ENCODE measurements at places on chromosomes 3 and 15.

DNA sequence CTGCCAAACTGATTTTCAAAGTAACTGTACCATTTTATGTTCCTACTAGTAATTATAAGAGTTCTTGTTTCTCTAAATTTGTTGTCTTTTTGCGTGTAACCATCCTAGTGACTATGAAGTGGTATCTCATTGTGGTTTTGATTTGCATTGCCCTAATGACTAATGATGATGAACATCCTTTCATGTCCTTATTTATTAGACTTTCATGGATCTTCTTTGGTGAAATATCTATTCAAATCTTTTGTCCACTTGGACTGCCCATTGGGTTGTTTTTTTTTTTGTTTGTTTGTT lies 3.6 kb downstream of the OXSR1 start:
- DNase-seq, result no peak

DNA sequence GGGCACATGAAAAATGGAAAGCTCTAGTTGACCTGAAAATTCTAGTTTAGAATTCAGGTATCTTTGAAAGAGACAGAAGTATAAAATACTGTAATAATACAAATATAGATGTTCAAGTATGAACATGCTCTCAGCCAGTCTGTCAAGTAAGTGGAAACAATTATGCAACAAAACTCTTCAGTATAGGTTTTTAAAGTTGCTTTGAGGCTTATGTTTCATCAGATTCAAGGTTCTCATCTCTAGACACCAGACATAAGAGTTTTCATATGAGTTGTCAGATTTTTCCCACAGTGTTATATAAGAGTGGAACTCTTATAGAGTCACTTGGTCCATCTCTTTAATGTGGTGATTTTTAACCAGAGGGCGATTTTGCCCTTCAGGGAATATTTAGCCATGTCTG lies 22.0 kb downstream of the CMSS1 start:
- DNase-seq, result no peak

GRCh38 chr15:63587527-63587926 lies 9.7 kb upstream of the FBXL22 start:
- DNase-seq, result no peak

GRCh38 chr15:99619712-99620111 lies 53.9 kb downstream of the MEF2A start:
- DNase-seq, result no peak

DNA sequence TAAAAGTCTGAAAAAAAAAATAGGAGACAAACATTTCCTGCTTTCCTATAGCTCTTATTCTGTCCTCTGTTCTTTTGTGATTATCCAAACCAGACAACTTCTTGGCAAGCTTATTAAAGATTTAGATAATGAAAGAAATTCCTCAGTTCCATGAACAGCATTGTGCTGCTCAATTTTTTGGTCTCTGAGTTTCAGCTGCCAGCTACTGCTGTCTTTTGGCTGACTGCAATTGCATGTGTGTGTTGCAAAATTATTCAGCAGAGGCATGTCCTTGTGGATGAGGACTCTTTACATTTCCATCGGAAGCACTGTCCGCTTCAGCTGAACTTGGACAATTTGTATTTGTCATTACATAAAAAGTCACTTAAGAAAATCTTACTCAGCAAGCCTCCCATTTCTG lies 397.3 kb upstream of the RASGRP1 start:
- no peak for DNase-seq

DNA sequence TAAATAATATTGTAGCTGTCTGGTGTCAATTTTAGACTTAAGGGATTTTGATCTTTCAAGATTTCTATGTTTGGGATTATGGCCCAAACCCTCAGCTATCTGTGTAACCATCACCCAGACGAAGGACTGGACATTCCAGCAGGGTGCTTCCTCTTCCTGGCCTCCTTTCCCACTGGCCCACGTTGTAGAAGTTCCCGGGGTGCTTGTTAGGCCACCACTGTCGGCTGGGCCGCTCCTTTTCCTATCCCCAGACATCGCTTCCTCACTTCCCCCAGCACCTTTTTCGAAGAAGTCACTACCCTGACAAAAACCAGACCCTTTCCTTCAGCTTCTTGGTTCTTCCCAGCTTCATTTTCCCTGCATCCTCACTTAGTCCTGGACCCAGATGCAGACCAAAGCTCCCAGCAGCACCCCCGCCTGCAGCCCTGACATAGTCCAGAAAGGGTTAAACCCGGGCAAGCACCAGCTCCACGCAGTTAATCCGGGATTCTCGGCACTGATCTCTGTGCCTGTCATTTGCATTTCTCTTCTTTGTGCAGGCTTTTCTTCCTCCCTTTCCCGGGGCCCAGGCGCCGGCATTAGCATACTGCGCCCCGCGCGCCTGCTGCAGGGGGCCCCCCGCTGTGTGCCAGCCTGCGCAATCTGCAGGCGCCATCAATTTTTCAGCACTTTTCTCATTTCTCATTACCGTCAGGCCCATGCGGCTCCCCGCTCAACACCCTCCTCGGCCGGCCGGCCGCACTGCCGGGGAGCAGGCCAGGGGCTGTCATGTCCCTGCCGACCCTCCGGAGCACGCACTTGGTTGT lies 90.6 kb downstream of the ZNF621 start:
- DNase-seq, result no peak

GRCh38 chr15:61186905-61187741 lies 42.0 kb downstream of the RORA start:
- no peak for DNase-seq

GRCh38 chr15:92903631-92903965 lies 3.5 kb downstream of the CHD2 start:
- DNase-seq, result no peak

GRCh38 chr3:187858711-187859110 lies 113.4 kb upstream of the BCL6 start:
- DNase-seq, result no peak

DNA sequence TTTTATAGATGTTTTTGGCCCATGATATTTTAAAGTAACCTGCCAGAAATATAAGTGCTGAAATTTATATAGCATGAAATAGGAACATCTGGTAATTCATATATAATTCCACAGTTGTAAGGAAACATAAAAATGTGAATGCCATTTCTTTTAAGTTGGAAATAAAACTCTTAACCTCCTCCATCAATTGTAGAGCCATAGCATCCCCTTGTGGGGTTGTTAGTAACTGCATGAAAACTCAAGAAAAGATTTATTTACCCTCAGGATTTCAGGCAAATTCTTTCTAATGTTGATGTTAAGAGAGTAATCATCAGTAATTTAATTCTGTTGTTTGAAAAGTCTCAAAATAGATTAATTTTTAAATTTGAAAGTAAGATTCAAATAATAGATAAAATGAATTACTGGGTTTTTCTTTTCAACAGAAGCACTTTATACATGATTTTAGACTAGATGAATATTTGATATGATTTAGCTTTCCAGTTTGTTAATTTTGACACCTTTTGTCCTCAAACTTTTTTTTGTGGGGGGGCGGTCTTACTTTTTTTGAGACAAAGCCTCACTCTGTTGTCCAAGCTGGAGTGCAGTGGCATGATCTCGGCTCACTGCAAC lies 74.7 kb downstream of the RASA2 start:
- no peak for DNase-seq

DNA sequence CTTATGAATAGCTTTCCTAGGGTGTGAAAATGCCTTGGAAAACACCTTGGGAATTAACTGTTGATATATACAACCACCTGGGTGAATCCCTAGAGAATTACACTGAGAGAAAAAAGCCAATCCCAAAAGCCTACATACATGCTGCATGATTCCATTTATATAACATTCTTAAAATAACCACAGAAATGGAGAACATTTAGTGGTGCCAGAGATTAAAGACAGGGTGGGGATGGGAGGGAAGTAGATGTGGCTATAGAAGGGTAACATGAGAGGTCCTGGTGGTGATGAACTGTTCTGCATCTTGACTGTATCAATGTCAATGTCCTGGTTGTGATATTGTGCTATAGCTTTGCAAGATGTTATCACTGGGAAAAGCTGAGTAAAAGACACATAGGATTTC lies 291.0 kb downstream of the CLSTN2 start:
- DNase-seq, result no peak

DNA sequence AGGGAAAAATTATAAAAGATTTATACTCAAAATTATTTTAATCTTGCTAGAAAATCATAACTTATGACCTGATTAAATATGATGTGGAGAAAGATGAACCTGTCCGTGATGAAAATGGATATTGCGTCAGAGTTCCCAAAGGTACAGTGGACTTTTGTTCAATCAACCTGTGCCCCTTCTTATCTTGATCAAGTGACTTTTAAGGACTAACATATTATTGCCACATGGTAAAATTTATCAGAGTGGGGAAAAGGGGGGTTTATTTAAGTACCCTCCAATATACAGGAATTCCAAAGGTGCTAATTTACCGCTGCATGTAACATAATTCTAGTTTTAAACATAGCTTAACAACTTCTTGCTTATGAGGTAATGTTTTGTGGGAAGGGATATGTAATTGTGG lies 39.6 kb downstream of the HDC start:
- DNase-seq, result no peak

GRCh38 chr15:25844981-25845680 lies 18.0 kb downstream of the ATP10A start:
- no peak for DNase-seq

GRCh38 chr3:162780313-162780712 lies 1283.7 kb downstream of the OTOL1 start:
- DNase-seq, result no peak

GRCh38 chr3:153397794-153398193 lies 235.8 kb downstream of the RAP2B start:
- DNase-seq, result no peak

DNA sequence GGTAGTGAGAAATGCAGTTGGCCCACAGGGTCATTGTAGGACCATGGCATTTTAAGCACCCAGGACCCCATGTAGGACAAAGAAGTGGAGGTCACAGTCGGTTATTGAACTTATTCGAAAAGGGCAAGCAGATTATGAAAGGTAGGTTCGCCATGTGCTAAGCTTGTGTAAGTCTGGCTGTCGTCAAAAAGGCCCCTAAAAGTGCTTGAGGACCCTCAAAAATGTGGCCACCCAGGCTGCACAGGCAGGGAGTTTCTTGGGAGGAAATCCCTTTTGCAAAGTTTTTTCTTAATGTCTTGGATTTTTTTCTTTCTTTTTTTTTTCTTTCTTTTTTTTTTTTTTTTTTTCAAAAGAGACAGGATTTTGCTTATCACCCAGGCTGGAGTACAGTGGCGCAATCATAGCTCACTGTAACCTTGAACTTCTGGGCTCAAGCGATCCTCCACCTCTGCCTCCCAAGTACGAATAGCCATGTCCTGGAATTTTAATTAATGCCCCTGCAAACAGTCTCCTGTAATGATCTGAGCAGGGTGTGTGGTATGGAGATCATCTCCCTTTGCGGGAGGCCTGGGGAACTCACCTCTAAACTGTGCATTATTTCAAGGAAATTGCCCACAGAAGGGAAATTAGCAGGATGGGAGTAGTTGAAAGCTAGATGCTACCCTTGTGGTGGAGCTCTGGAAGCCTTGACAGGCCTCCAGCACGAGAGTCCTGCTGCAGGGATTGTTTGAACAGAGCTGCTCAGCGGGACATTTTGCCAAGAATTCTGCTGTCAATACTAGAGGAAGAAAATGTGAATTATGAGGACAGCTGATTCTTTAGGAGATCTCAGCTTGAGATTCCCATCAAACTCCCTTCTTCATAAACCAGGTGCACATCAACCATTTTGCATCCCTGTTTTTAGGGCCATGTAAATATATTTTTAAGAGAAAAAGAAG lies 28.4 kb downstream of the THSD4 start:
- no peak for DNase-seq

DNA sequence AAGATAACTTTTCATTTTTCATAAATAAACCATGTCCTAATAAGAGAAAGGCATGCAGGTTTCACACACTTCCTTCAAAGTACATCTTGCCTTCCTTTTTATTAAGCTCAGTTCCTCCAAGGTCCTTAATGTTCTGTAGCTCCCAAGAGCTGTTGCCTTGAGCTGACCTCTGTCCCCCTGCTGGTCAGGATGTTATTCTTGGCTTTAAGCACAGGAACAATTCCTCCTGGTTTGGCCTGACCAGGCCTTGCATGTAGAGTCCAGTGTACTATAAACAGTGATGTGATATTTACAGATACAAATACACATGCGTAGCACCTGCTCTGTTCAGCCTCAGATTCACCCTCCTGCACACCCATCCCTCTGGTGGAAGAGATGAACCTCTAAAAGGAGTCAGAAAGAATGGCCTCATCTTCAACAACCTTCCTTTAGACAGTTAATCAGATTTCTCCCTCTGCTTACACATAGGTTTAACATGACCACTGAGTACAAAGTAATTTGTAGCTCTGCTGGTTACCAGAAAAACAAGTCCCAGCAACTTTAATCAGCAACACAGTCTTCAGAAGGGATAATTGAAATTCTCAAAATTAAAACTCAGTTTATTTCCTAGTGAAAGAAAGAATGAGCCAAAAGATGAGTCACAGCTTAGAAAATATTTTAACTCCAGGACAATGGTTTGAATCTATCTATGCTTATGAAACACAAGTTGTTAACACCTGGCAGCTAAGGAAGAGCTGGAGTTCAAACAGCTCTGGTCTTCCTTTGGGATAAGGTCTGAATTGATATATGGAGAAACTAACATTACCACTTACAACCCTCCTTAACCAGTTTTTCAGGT lies 46.5 kb downstream of the PTPN9 start:
- DNase-seq, result no peak

DNA sequence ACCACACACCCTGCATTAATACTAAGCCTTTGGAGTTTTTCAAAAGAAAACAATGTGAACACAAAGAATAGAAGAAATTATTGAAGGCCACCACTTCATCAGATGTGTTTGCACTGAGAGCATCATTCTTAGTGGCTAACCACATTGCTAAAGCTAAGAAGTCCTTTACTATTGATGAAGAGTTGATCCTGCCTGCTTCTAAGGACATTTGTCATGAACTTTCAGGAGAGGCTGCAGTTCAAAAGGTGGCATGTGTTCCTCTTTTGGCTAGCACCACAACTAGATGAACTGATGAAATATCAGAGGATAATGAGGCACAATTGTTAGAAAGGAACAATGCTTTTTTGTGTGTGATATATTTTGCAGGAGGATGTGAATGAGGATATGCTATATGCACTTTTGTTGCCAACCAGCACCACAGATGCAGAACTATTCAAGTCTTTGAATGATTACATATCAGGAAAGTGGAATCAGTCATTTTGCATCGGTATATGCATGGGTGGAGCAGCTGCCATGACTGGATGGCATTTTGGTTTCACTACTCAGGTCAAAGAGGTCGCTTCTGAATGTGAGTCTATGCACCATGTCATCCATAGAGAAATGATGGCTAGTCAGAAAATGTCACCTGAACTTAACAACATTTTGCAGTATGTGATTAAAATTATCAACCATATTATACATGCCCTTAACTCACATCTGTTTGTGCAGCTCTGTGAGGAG lies 2.5 kb upstream of the EID1 start:
- no peak for DNase-seq

- no peak for DNase-seq
Observed at GRCh38 chr15:44883199-44883877, 73.1 kb upstream of the TERB2 start.

Measured in stimulated activated naive CD4-positive, alpha-beta T cell treated with Interleukin-2 at 50 U/mL for 16 hours (primary cell).